WERI-Rb-1 (cell line): ENCODE measurements at places on chromosomes 11 and 22.

DNA sequence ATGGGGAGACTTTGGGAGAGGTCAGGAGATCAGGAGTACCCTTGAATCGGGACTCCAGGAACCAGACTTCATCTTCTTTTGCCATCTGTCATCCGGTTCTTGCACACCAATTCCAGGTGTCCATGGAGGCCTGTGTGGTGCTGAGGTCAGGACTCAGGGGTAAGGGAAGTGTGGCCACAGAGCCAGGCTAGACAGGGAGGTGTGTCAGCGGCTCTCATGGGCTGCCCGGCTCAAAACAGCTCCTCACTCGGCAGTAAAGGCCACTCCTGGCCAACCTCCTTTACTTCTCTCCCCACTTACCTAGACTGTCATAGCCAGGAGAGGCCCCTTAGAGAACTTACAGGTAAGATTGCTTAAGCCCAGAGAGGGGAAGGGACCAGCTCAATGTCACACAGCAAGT lies 75.7 kb upstream of the NECTIN1 start:
- no peak for DNase-seq

DNA sequence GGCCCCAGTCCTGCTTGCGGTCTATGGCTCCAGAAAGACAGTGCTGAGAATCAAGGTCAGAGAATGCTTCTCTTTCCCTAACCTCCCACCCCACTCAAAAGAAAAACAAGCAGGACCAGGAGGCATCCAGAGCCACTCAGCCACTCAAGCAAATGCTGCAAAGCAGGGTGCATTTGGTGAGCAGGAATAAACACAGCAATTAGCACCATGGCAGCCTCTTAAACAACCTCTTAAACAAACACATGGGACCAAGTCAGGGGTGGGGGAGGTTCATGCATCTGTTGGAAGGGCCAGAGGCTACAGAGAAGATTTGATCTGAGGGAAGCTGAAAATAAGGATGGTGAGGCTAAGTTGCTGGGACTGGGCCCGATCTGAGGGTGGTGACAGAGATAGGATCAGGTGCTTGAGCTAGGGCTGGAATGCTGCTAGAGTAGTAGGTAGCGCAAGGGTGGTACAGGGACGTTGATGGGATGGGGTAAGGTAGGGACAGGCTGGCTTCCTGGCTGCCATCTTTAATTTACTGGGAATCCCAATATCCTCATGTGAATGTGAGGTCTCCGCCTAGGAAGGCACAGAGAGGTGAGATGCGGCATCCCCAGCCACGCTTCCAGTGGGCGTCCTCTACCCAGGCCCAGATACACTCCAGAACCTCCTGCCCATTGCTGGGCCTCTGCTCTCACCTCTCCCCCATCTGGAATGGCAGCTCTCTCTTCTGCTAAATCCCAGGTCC lies 26.6 kb upstream of the LMO1 start:
- peak; percentile 68 for DNase-seq

GRCh38 chr11:79834015-79834414 lies 393.2 kb upstream of the TENM4 start:
- no peak for DNase-seq

GRCh38 chr11:61922539-61922938 lies 5.2 kb upstream of the RAB3IL1 start:
- DNase-seq: no peak

DNA sequence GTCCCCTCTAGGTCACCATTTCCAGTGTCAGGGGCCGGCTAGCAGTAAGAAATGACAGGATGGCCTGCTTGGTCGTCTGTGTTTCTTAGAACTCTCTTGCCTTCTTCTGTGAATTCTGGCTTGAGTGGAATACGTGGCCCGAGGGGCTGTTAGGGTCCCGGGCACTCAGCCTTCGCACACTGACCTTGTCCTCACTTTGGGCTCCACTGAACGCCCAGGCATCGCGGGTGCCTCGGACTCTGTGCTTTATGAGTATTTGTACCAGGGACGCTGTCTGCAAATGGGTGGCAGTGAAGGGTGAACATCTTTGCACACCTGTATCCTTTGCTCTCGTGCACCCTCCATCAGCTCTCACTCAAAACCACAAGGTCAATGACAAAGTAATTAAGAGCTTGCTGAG lies 123.4 kb upstream of the ANO1 start:
- no peak for DNase-seq
